ENCODE measurements at places on chromosomes 5 and 9. TPM values are rescaled to one million over a fixed set of nuclear protein-coding genes. Genes with fewer than 3 reads are reported as not detected.

The IL3 gene
- not detected for total RNA-seq

The GFRA3 gene
- total RNA-seq: 0.12 TPM

The GPX3 gene
- total RNA-seq: 10.9 TPM

The HTR1A gene
- total RNA-seq: not detected

The KCNIP1 gene
- 2.0 TPM for total RNA-seq

The MARCOL gene
- total RNA-seq: not detected

The SLC36A2 gene
- total RNA-seq: not detected

The HEXB gene
- total RNA-seq: 94.2 TPM

The SLC22A4 gene
- 0.75 TPM for total RNA-seq

DNA sequence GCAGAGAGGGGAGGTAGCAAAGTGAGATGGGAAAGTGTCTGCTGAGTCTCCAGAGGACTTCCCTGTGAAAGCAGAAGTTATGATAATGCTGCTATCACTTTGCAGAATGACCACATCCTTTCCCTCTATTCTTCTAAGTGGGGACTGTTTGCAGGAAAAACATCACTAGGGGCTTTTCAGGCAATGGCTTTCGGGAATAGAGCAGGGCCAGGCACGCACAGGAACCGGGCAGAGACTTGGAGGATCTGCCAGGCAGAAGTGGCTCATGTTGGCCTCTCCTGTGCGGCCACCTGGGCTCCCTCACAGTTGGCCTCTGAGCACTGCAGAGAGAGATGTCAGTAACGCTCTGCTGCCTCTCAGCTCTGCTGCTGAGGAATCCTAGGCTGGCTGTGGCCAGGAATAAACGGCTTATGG, 214.7 kb downstream of the MAST4 start:
- no peak for DNase-seq

- DNase-seq: no peak
These were observed 577 bp downstream of the AP3S1 start for GRCh38 chr5:115842089-115842935.

DNA sequence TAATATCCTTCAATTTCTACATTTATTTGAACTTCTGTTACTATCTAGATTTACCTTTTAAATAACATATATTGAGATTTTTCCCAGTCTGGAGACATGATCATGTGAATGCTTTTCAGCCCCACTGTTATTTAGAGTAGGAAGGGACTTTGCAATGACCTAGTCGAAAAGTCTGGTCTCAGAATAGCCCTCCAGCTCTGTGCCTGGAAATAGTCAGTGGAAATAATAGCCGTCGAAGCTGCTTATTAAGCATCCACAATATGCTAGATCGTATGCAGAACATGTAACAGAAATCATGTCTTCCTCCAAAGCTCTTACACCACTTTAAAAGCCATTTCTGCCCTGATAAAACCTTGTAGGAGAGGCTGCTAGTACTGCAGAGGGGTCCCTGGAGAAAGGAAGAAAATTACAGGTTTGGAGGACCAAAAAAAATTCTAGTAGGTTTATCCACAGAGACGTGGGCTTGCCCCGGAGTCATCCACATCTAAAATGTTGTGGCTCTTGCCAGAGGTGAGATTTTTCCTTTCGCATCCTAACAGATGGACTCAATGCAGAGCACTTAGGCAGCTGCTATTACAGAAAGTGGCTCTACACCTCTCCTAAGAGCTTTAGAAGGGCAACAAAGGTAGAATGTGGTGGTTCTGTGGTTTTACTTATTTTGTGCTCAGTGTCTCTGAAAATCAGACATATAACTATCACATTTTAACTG, 2.5 kb upstream of the FGF1 start:
- no peak for DNase-seq

- DNase-seq: no peak
These were observed 211.6 kb downstream of the MAPKAP1 start for GRCh38 chr9:125495172-125496119.

DNA sequence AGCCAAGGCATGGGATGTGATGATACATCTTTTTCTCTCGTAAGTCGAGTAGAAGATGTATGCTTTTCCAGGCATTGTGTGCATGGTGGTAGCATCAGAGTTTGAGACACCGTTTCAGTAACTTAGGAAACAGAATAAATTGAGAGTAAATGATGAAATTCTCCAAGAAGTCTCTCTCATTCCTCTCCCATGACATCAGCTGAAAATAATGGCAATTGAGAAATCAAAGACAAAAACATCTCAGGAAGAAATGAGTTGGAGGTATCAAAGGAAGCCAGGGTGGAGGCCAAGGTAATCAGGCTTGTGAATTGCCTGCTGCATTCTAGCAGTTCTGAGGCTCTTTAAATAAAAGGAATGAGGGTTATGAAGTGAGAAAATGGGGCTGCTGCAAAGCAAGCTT, 53.9 kb downstream of the SGCD start:
- no peak for DNase-seq

GRCh38 chr5:33272288-33272687, 168.5 kb upstream of the TARS1 start:
- peak; percentile 64 for DNase-seq

DNA sequence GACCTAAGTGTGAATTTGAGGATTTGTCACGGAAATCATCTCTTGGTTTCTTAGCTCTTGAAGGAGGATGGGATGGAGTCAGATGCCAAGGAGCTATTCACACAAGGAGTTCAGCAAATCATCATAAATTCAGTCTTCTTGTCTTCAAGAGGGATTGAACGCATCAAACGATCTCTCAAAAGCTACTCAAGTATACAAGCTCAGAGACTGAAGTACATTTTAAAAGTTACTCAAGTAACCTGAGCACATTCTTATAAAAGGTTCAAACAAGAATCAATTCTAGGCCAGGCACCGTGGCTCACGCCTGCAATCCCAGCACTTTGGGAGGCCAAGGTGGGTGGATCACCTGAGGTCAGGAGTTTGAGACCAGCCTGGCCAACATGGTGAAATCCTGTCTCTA, 21.1 kb upstream of the GOLPH3 start:
- DNase-seq: no peak

DNA sequence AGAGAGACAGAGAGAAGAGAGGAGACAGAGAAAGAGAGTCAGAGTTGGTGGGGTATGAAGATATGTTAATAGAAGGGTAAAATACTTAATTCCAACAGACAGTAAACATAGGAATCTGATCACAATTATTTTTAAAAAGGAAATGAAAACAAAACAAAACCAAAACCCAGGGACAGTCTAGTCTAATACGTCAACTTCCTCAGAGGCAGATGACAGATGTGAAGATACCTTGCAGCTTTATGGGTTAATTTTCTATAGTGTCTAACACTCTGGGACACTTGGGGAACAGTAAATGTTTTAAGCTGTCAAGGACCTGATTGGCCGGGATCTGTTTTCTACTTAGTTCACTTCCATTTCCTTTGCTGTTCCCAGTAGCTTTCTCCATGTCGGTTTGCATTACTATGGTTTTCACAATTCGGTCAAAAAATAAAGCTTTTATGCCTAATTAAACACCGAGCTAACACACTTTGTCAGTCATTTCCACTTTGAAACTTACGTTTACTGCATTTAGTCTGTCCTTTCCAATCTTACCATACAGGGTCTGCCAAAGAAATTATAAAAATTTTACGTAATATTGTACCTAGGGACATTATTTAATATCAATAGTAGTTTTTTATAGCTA, 216.5 kb downstream of the MCTP1 start:
- DNase-seq: no peak

DNA sequence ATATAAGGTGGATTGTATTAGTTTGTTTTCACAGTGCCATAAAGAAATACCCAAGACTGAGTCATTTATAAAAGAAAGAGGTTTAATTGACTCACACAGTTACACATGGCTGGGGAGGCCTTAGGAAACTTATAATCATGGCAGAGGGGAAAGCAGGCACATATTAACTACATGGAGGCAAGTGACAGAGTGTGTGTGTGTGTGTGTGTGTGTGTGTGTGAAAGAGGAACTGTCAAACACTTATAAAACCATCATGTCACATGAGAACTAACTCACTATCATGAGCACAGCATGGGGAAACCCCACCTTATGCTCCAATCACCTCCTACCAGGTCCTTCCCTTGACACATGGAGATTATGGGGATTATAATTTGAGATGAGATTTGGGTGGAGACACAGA, 118.6 kb downstream of the SPEF2 start:
- DNase-seq: peak; percentile 32

GRCh38 chr5:151574444-151574996, 16.6 kb downstream of the FAT2 start:
- no peak for DNase-seq

DNA sequence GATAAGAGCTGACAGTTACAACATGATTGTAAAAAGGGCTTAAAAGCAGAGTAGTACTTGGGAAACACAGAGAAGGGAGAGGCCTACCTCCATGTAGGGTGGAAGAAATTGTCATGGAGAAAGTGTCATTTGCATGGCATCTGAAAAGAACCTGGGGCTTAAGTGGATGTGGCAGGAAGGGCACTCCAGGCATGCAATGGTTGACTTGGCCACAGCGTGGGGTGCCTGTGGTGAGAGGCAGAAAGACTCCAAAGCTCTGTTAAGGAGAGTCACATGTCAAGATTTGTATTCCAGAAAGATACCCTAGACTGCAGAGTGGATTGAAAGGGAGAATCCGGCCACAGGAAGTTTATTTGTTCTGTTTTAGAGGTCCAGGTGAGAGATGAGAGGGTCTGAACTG, 2.4 kb downstream of the POLR3G start:
- no peak for DNase-seq

- no peak for DNase-seq
These were observed 30.0 kb downstream of the TENT2 start for GRCh38 chr5:79642210-79642609.

GRCh38 chr5:76378355-76378754, 24.7 kb upstream of the IQGAP2 start:
- DNase-seq: no peak
